T-helper 1 cell treated with Interleukin-12 subunit alpha and Interleukin-12 subunit beta and Interleukin-4 antibody, amounts not matched to agents 30 ng/mL and 1 ng/mL, for 36 hours (primary cell): ENCODE measurements at places on chromosomes 1 and 21. TPM values are rescaled to one million over a fixed set of nuclear protein-coding genes. Genes with fewer than 3 reads are reported as not detected.

Gene S100A5
- total RNA-seq = 2.6 and 3.9 TPM in 2 replicates

Gene CCDC30
- total RNA-seq = 1.6 and 1.8 TPM in 2 replicates

Gene CHI3L2
- total RNA-seq = 19.1 and 23.9 TPM in 2 replicates

Gene TEX38
- 0.34 TPM in 1 of 2 replicates, not detected in the other for total RNA-seq

Gene CFAP126
- not detected in 2 replicates for total RNA-seq

Gene CERS2
- 175 and 180 TPM in 2 replicates for total RNA-seq
